ENCODE measurements at places on chromosomes 16 and 17.

- DNase-seq, result no peak
Observed at GRCh38 chr16:84654238-84654637, 5.9 kb downstream of the KLHL36 start.

GRCh38 chr17:81240761-81241160, 1.6 kb downstream of the NDUFAF8 start:
- DNase-seq, result no peak

- no peak for DNase-seq
Observed at GRCh38 chr17:65595071-65595656, 33.7 kb upstream of the AXIN2 start.

- no peak for DNase-seq
Observed at GRCh38 chr16:83992624-83993023, 24.6 kb downstream of the NECAB2 start.

GRCh38 chr17:7582396-7583252, 1.0 kb upstream of the MPDU1 start:
- DNase-seq, result no peak

- no peak for DNase-seq
Observed at GRCh38 chr17:20966870-20967269, 75.9 kb downstream of the USP22 start.

DNA sequence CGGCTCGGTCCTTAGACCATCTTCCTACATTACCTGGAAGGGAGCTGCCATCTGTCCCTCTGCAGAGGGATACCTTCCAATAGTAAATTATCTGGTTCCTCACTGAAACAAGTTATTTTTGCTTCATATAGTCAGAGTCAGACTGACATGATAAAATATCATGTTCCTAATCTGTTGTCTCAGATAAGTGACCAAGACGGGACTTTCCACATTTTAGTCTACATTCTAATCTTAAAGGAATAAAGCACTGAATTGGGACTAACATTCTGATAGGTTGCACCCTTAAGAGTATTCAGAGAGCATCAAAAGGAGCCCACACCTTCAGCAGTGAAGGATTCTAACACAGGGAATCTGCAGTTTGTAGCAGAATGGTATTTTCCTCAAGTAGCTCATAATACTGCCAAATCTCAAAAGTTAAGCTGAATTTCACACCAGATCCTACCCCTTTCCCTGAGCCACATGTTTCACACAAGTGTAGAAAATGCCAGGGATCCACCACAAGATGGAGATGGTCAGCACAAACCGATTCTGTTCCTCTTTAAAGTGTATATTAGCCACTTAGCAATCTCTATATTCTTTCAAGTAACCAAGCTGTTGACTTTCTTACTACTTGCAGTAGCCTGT, 13.4 kb downstream of the GINS2 start:
- DNase-seq, result no peak

DNA sequence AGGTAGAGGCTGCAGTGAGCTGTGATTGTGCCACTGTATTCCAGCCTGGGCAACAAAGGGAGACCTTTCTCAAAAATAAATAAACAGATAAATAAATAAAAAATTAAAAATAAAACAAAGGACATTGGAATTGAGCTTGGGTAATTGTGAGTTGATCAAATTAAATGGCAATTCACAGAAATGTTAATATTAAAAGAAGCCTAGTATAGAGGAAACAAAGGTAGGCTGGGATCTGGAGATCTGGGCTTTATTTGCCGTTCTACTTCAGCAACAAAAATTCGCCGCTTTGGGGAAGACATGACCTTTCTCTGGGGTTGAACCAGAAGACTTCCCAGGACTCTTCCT, 332 bp upstream of the VPS25 start:
- DNase-seq, result no peak

- no peak for DNase-seq
Observed at GRCh38 chr16:66660422-66661209, 35.9 kb downstream of the CMTM4 start.

GRCh38 chr16:51592001-51592501, 441.0 kb upstream of the SALL1 start:
- no peak for DNase-seq

GRCh38 chr17:4130715-4131114, 12.1 kb downstream of the ZZEF1 start:
- no peak for DNase-seq

GRCh38 chr16:51500306-51500705, 349.2 kb upstream of the SALL1 start:
- no peak for DNase-seq

DNA sequence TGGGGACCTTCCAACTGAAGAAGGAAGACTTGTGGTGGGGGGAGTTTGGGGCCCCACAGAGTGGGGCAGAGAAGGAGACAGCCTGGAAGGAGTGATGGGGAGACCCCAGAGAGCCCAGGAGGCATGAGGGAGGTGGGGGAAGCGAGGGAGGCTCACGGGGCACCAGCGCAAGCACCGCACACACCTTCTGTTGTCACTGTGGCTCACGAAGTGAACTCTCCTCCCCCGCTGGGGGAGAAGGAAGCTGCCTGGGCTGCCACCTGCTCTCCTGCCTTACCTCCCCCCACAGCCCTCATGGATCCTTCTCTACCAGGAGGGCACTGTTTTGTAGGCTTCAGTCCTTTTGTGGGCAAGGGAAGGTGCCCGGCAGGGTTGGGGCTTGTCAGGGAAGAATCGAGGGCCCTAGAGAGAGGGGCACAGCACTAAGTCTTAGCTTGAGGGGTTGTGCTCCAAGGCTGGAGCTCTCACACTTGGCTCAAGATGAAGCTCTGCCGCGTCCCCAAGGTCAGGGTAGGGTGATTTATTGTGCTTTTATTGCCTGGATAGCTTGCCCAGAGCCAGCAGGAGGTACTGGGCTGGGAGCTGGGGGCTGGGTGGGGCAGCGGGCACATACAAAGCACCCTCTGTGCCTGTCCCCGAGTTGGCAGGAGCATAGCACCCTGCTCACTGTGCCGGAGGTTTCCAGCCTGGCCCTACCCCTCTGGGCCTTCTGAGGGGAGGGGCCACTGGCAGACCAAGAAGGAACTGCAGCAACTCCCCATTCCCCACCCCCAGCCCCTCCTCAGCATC, 4.6 kb upstream of the STARD3 start:
- no peak for DNase-seq

DNA sequence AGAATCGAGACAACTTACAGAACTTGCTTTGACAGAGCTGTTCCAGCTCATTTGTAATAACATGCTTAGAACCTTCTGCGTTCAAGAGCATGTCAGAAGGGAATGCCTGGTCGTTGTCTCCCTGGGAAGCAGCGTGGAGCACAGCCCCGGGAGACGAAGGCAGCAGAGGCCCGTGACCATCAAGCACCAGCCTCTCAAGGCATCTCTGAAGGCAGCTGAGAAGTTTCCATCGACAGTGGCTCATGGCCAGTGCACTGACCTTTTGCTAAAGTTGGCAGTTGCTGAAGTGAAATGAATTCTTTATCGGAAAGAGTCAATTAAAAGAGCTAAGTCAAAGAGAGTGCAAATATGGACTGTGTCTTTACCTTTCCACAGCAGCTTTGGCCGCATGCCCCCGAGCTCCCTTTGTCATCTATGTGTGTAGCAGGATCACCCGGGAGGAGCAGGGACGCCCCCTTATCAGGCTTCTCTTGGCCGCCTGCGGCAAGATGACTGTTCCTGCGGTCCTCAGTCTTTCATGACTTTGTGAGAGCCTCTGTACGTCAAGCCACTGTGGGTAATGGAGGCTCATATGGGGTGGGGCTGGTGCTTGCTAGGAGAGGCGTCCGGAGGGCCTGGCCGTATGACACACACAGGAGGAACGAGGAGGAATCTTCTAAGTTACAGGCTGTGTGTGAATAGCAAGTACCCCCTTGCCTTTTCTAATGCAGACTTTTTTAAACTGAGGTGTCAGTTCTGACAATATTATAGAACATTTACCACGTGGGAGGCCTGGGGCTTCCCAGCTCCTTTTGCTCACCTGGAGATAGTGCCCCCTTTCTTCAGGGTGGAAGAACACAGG, 54.2 kb downstream of the LDHD start:
- no peak for DNase-seq

- DNase-seq, result peak; percentile 75
Observed at GRCh38 chr17:7336240-7337175, at the start of gene ACAP1. Gene ACAP1, plus strand, starts transcription at chr17:7336529. Its CDS starts 206 bp downstream, at chr17:7336735.

DNA sequence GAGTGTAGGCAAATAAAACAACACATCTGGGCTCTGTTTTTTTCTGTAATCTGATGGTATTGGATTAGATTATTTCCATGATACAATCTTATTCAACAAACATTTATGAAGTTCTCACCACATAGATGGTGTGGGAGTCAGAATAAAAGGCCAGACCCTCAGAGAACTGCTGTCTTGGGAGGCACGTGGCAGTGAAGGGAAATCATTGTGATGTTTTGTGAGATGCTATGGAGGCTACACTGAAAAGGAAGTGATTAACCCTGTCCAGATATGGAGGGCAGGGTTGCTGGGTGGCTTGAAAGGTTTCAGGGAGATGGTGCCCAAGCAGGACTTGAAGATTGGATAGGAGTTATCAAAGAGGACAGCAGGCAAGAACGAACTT, 35.6 kb downstream of the DHRS7B start:
- no peak for DNase-seq

- peak; percentile 12 for DNase-seq
Observed at GRCh38 chr17:58121925-58122324, 26.3 kb upstream of the OR4D1 start.

GRCh38 chr16:2806286-2806685, 8.0 kb downstream of the PRSS41 start:
- no peak for DNase-seq

DNA sequence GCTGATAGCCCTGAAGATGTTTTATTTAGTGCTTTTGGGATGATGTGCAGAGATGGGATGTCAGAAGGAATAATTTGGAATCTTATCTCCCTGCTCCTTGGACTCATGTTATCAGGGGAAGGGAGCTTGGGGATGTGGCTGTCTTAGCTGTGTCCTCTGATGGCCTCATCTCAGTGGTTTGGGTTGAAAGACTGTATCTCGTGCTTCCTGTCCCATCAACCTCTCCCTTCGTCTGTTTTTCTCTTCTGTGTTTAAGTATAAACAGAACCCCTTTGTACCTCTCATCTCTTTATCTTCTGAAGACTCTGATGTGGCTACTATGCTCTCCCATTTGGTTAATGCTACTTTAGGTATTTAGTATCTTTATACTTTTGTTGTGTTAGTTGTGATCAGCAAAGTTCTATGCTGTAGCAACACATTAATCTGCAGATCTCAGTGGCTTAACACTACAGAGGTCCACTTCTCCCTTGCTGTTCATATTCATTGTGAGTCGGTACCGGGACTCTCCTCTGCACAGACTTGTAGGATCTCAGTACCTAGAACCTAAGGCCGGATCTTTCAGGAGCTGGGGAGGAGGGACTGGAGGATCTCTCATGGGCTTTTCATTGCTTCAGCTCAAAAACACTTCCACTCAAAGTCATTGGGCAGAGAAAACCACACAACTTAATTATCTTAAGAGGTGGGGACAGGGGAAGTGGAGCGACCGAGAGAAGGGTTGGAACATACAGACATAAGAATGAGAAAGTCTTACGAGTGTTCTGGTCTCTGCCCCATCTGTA, 28.8 kb downstream of the PRKCA start:
- no peak for DNase-seq

GRCh38 chr16:73068541-73069401, 20.8 kb upstream of the ZFHX3 start:
- DNase-seq, result no peak

DNA sequence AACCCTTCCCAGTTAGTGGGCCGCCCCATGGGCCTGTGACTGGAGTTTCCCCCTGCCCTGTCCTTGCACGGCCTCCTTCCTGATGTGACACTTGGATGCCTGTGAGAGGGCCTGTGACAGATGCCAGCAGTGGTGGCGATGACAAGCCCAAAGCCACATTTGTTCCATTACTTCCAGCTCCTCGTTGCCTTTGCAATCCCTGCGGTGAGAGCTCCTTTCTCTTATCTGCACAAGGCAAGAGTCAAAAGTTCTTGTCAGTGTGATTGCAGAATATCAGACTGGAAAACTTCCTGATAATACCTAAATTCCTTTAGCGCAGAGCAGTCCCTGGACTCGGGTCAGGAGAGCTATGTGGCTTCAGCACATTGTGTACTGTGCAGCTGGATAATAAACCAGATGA, 54.4 kb upstream of the ARHGAP44 start:
- DNase-seq, result no peak

GRCh38 chr16:6274351-6274750, 1058.3 kb upstream of the RBFOX1 start:
- DNase-seq, result no peak

DNA sequence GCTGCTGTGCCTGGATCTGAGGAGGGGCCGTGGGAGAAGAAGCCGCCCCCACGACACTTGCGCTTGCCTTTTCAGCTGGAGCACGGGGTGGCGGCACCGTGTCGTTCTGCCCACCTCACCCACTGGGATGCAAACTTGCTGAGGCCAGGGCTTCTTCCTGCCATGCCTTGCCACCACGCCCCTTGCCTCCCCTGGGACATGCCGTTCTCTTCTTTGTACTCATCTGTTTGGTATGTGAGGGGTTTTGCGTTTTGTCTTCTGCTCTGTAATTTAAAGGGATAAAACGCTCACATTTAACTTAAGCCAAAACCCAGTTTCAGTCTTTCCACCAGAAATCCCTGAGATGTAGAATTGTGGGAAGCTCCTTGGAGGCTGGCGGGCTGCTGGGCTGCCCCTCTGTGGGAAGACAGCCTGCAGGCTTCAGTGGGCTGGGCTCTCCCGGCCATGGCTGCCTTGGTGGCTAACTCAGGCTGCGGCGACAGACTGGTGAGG, 180.2 kb downstream of the RPTOR start:
- no peak for DNase-seq

DNA sequence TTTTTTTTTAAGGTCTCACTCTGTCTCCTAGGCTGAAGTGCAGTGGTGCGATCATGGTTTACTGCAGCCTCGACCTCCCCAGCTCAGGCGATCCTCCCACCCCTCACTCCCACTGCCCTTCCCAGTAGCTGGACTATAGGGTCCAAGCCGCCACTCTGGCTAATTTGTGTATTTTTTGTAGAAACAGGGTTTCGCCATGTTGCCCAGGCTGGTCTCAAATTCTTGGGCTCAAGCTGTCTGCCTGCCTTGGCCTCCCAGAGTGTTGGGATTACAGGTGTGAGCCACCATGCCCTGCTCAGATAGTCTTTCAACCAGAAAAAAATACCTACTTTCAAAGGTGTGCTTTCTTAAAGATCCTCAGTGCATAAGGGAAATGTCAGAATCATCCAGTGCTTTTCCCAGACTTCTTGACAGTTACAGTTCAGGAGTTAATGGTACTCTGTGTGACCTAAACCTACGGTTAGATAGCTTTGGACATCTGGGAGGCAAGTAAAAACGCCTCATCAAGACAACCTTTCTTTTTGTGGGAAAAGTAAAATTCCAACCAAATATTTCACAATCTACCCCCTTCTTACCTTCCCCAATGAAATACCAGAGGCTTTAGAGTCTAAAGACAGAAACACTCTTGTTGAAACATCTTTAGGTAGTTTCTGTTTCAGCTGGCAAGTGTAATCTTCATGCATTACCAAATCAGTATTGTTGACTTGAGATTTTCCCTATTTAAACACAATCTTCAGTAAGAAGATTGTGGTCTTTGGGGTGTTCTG, 6.8 kb downstream of the RSPRY1 start:
- DNase-seq, result no peak

Measured in GM12891 (cell line).